ENCODE measurements at places on chromosomes 2 and 18.

DNA sequence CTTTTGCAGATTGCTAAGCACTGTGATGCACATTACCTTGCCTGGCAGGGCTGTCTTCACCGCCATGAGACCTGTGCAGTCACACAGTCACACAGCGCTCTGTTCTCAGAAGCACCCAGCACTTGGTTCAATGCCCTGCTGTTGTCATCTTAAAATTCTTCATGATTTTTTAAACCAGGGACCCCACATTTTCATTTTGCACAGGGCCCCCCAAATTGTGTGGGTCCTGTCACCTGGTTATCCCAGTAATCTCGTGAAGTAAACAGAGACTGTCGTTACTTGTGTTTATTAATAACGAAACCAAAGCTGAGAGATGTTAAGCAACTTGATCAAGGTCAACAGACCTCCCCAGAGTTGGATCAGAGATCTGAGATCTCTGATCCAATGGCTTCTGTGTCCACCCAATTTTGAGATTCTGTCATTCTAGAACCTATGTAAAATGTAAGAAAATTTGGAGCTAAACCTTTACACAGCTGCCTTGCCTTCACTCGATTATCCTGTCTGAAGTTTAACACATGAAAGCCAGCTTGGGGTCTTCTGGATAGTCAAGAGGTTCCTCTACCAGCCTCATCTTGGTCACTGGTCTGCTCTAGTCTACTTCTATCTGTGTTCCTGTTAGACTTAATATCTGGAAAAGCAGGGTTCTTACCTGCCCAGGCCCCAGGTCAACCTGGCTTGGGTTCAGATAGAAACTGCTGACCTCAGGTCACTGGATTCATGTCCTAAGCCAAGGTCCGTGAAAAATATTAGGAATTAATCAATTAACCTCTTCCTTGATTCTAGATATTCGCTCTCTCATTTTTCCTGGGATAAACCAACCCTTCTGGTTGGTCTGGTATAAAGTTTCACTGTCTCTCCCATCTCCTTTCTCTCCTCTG, 13.7 kb upstream of the TTC39C start:
- peak; percentile 24 for DNase-seq

DNA sequence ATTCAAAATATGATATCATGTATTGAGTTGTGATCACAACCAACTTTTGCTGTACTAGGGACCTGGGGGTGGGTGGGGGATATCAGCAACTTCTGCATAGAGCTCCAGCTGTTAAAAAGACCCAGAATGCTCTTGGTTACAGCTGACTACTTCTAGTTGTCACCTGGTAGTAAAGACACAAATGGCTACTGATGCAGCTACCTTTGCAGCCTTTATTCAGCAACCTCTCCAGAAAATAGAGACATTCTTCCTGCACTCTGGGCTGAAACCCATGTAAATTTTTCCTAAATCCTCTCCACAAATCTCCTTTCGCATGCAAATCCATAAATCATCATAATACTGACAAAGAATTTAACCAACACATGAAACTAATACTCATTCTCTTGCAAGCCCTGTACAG, 238.3 kb downstream of the TCF4 start:
- DNase-seq = no peak

DNA sequence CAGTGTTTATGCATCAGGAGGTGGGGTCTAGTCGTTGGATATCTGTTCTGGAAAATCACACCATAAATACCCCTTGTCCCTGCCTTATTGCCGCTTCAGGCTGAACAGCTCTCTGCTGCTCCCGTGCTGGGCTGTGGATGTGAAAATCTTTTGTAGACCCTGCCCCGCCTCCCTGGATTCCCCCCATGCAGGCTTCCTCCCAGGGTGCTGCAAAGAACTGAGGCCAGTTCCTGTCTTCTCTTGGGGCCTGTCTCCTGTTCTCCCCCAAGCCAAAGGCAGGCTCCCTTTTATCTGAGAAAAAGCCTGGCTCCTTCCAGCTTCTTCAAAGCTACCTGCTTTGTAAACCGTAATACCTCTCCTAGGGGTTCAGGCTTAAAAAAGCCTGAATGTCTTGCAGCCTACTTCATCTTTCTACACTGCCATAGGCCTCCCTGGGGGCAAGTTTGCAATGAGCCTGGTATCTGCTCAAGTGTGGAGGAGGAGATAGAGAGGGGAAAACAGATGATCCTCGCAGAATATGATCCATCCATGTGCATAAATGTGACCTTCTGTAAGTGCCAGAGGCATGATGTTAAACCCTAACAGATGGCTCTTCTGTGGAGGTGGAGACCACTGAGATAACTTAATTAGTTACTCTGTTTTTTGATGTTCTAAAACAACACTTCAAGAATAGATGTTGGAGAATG, 55.3 kb downstream of the VWA3B start:
- DNase-seq = no peak

DNA sequence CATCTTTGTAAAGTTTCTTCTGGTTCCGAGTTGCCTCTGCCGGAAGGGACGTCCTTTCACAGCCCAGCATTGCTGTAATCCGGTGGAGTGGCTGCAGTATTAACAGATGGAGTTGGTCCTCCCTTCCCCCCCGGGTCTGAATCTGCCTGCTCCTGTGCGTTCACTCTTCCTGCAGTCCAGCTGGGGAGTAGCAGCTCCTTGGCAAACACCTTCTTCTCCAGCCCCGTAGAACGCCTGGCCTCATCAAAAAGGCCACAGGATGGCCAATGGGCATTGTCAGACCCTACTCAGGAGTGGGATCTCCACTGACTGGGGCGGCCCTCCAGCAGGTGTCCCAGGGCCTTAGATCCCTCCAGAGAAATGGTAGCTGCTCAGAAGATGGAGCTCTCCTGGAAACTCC, 234.0 kb downstream of the FAM210A start:
- no peak for DNase-seq

DNA sequence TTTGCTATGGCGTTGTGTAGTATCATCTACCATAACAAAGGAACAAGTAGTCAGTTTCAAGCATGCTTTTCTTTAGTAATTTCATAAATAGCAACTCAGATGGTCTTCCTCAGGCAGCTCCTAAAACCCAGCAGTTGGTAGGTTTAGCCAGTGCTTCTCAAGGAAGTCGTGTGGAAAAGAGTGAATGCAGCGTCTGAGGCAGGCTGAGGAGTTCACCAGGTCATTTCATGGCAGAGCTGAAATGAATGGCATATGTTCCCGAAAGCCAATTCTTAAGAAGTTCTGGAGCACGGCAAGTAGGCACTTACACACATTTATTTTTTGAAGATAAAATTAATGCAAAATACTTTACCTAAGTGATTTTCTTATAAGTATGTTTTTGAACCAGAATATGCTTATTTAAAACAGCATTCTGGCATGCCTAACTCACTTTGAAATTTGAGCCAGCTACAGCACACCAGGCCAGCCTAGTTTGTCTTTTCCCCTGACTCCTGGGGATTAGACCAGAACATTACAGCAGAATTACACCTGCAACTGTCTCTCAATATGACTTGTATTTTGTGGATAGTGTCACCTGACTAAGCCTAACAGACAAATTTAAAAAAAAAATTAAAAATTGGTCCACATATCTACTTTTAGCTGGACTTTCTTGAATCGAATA, 62.2 kb downstream of the OSBPL6 start:
- DNase-seq = no peak
